ENCODE measurements at places on chromosomes 4 and X.

- DNase-seq = no peak
These were observed 177.1 kb upstream of the FRG1 start for GRCh38 chr4:189763583-189763982.

DNA sequence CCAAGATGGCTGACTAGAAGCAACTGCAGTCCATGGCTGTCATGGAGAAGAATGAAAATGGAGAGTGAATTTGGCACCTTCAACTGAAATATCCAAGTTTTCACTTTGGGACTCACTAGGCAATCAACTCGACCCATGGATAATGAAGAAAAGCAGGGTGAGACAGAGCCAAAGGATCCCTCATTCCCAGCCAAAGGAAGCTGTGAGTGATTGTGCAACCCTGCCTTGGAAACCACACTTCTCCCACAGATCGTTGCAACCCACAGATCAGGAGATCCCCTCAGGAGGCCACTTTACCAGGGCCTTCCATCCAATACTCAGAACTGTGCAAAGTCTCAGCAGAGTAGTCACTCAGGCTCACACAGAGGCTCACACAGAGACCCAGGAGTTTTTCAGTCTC lies 4.5 kb downstream of the CFAP299 start:
- DNase-seq = no peak

GRCh38 chr4:96558466-96558865 lies 718.6 kb downstream of the PDHA2 start:
- DNase-seq = no peak

GRCh38 chr4:12495211-12495610 lies 988.9 kb downstream of the RAB28 start:
- DNase-seq = no peak

- no peak for DNase-seq
These were observed 1.9 kb downstream of the FGG start for GRCh38 chr4:154610582-154610981.

DNA sequence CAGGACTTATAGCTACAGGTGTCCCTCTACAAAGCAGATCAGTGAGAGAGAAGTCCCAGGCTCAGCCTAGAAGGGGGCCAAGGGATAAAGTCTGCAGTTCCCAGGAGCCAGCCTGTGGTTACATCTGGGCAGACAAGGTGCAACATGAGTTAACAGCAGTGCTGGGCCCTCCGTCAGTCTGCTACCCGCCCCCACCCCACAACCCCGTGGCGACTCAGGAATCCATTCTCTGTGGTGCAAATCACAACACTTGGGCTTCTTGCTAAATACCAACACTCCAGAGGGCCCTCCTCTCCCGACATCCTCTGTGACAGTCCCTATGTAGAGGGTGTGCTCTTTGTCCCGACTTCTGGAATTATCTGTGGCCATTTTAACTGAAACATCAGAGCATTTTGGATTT lies 13.8 kb downstream of the GPM6B start:
- no peak for DNase-seq
